ENCODE measurements at places on chromosomes 13 and 19. TPM values are rescaled to one million over a fixed set of nuclear protein-coding genes. Genes with fewer than 3 reads are reported as not detected.

MAST1 gene
- polyA plus RNA-seq: 5.0 TPM

DLL3 gene
- polyA plus RNA-seq: 2.1 TPM

ZNF763 gene
- 0.99 TPM for polyA plus RNA-seq

SLC10A2 gene
- polyA plus RNA-seq: not detected

KLK2 gene
- not detected for polyA plus RNA-seq
